Brain (organoid and tissue), 16 donors: ENCODE measurements at places on chromosomes 11 and 22.

- DNase-seq = no peak
Observed at GRCh38 chr22:45775569-45776312, 104.1 kb downstream of the ATXN10 start.

DNA sequence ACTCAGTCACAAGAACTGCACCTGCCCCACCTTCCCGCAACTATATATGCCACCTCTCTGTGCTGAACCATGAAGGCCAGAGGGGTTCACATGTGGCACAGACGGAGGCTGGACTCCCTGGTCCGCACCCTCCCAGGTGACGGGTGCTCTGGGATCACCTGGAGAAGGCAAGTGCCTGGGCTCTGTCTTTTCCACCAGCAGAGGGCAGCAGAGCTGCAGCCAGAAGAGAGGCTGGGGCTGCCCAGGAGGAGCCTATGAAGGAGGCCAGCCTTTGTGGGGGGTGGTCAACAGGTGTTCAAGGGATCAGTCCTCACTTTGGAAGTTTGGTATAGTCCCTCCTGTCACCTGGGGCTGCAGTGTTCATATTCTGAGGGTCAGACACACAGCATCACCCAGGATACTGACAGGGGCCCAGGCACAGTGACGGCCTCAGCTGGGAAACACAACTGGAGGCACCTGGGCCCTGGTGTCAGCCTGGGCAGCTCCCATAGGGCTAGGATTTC is 39.2 kb upstream of the IGLL5 start:
- peak; percentile 10 for DNase-seq

- DNase-seq = no peak
Observed at GRCh38 chr22:22916215-22916951, 28.8 kb downstream of the IGLL5 start.

GRCh38 chr11:96469776-96470175 is 80.0 kb downstream of the JRKL start:
- DNase-seq = no peak

DNA sequence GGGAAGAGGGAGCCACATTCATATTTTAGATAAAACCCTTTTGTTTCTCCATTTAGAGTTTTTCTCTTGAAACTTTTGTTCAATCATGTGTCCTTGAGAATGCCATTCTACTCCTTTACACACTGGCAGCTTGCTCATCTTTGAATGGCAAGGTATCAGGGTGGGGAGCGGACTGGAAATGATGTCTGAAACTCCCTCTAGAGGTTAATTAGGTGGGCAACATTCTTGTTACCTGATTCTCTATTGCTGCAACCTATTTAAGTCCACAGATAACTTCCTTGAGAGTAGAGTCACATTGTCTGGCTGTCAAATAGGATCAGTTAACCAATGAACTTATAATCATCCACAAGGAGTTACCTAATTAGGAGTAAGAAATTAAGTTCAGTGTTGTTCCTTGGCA is 533.6 kb upstream of the API5 start:
- no peak for DNase-seq

DNA sequence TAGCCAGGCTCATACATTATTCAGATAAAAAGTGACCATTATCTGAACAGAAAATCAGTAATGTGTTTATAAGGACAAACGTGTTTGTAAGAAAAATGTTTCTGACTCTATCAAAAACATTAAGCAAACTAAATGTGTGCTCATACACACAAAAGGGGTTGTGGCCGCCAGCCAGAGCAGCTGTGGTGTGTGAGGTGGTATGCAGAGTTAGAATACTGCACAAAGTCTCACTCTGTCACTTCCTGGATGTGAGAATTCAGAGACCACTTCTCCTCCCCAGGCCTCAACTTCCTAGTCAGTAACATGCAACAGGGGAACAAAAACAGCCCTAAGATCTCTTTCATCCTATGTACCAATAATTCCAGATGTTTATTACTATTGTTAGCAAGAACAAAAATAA is 9.4 kb downstream of the OR5B21 start:
- DNase-seq = no peak

GRCh38 chr11:131888230-131888855 is 517.9 kb downstream of the NTM start:
- no peak for DNase-seq

GRCh38 chr11:6402061-6402470 is 11.8 kb downstream of the SMPD1 start:
- DNase-seq = no peak
